GM23248 (cell line): ENCODE measurements at places on chromosomes 11 and 22.

GRCh38 chr22:45328822-45329529 lies 19.2 kb downstream of the FAM118A start:
- no peak for DNase-seq

DNA sequence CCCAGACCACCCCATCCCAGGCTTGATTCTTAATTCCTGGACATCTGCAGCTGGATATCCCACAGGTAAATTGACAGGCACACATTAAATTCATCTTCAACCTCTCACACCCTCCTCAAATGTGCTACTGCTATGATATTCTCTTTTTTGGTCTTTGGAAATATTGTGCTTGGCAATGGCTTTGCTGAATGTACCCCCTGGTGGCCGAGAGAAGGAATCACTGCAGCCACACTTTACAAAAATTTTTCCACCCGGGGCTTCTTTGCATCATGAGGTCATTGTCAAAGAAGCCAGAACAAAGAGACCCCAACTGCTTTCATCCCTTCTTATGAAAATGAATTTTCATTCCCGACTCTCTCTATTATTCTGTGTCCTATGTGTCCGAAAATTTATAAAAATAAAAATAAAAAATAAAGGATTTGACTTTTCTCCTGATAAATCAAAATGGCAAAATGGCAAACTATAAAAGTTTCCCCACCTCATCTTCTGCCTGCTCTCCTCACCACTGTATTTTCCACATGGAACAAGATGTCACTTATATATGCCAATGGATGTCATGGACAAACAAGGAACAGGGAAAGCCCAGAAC lies 15.0 kb upstream of the CYB5R2 start:
- peak; percentile 73 for DNase-seq

DNA sequence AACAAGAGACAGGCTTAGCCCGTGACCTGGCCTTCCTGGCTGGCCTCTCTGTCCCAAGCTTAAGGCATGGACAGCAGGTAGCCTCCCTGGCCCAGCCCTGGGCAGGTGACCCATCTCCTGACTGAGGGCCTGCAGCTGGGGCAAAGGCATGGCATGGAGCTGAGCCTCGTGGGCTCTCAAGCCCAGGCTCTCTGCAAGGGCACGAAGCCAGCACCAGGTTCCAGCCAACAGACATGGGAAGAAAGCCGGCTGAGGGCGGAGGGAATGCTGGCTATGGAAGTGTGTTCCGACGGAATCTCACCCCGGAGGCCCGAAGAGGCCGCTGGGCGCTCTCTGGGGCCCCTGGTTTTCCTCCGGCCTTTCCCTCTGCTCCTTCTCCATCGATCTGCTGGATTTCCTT lies 12.9 kb downstream of the DNAL4 start:
- no peak for DNase-seq

- DNase-seq = peak; percentile 100
Measured at GRCh38 chr11:66970807-66971442, 4.2 kb upstream of the C11orf86 start.

DNA sequence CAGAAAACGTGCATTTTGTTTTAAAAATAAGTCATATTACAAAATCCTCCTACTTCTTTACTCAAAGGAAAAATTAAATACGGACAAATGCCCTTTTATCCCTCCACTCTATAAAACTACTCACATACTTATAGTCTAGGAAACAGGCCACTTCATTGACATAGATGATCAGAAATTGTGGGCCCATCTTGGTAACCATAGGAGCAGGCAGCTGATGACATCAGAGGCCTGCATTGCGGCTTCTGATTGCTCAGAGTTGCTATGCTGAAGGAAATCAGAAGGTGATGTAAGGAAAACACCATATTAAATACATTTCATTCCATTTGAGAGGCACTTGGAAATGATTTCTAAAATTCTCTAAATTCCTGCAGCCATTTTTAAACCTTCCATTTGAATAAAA lies 27.0 kb downstream of the FAM76B start:
- DNase-seq = peak; percentile 14

DNA sequence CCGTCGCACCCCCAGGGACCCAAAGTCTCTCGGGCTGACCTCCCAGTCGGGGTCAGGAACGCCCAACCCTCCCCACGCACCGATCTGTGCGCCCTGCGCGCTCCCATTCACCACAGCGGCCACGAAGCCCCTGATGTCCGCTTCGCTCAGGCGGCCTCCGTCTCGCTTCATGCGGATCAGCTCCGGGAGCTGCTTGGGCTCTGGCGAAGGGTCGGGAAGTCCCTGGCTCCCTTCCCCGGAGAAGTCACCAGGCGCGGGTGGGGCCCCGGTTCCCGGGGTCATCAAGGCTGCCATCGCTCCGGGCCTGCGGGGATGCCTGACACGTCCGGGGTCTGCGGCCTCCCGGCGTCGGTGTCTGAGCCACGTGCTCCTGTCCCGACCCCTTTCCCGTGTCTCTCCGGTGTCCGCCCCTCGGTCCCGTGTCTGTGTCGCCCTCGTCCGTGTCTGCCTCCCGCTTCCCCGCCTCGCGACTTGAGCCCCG lies 356 bp downstream of the TYMP start:
- DNase-seq = peak; percentile 49

DNA sequence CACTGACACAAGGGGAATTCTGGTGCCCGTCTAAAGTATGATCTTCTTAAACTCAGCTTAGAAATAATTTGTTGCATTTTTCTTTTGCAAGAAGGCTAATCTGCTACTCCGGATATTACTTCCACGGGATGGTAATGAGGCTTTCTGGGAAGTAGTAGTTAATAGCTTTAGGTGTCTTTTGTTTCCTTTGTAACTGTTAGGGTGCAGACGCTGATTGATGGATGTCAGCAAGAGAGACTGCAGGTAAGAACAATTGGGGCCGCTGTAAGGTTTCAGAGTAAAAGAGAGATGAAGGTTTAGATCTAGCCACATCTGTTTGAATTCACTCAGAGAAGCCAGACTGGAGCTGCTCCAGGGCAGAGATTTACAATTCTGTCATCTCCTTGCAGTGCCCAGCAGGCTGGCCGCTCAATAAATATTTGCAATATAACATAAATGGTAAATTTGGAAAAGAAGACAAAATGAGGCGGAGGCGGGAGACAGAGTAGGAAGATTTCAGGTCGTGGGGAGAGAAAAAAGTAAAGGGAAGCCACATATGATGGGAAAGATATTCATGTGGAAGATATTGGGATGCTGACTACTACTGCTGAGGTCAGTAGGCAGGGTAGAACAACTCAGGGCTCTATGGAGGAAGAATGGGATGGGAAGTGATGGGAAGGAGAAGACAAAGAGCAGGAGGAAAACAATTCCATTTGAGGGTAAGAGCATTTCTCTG lies 320.5 kb downstream of the AASDHPPT start:
- DNase-seq = peak; percentile 48

GRCh38 chr11:106172386-106172991 lies 95.0 kb downstream of the AASDHPPT start:
- DNase-seq = peak; percentile 12

GRCh38 chr11:65642014-65642671 lies 4.2 kb downstream of the SIPA1 start:
- DNase-seq = no peak

DNA sequence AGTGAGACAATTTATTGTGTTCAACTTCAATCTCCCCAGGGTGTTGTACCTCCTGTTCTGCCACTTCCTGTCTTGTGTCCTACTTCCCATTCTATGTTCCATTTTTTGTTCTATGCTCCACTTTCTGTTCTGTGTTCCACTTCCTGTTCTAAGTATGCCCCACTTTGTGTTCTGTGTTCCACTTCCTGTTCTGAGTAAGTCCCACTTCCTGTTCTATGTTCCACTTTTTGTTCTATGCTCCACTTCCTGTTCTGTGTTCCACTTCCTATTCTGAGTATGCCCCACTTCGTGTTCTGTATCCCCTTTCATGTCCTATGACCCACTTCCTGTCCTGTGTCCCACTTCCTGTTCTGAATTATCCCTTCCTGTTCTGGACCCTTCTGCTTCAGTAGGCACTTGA lies 732.7 kb downstream of the TBC1D22A start:
- DNase-seq = no peak

GRCh38 chr11:19955660-19956059 lies 204.6 kb downstream of the DBX1 start:
- no peak for DNase-seq

- DNase-seq = no peak
Measured at GRCh38 chr22:46040471-46041465, 63.8 kb upstream of the WNT7B start.

- DNase-seq = no peak
Measured at GRCh38 chr11:92859156-92859690, 110.2 kb upstream of the MTNR1B start.

- DNase-seq = no peak
Measured at GRCh38 chr22:20582171-20582511, 74.7 kb downstream of the MED15 start.
